ENCODE measurements at places on chromosomes 12 and 14.
A peak's percentile ranks its signal among the peaks of the same experiment; 100 is the strongest.

DNA sequence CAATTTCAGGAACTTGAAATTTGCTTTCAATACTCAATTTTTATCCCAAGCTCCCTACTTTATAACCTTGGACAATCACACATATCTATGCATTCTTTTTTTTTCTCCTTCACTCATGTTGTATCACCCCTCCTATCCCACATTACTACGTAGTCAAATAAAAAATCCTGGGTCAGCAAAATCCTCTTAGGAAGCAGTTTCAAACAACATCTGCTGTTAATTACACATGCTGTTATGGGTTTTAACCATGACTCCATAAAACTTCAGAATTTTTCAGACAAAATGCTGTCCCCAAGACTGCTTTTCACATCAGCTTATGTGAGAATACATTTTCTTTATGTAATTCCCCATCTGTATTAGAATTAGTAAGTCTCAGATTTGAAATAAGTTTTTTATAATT, 61.7 kb downstream of the LRFN5 start:
- DNase-seq = peak; percentile 8

DNA sequence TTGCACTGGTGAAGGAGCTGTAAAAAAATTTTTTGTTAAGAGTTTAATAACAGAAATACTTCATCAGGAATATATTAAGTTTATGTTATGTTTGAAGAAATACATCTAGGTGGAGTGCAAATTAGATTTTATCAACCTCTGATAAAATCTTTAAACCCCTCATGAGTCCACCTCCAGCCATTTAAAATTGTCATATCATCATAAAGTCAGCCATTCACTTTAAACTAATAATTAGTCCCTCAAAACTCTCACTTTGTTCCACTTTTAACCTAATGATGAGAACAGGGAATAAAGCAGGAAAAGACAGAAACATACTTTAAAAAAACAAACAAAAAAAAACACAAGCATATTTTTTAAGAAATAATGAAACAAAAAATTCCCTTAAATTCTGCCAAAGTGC, 25.1 kb downstream of the ZFC3H1 start:
- no peak for DNase-seq

DNA sequence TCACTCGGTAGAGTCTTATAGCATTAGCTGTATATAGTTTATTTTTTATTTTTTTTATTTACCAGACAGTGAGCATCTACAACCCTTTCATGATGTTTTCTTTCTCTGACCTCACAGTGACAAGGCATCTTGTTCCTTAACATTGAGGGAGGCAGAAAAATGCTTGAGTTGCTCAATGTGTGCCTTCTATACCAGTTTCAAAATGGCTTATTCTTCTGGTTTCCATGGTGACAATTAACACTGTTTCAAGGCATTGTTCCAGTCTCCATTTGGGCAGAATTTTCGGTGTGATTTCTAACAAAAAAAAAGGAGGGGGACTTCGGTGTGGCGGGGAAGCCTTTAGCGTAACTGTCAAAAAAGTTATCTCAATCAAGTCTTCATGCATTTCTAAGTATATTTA, 209.7 kb upstream of the NPAS3 start:
- no peak for DNase-seq

DNA sequence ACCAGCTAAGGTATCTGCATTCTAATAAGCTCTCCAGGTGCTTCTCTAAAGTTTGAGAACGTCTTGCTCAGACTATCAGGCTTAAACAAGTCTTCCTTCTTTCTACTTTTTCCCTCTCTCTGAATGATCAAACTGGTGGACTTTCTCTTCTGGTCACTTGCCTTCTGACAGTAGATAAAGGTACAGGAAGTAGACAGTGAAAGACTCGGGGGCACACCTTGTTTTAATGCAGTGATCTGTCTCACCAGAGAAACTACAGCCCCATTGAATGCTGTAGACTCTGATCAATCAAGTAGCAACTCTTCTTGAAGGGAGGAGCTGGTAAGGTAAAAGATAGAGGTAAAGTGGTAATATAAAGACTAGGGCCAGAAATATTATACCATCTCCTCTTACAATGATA, 48.1 kb upstream of the ATXN7L3B start:
- no peak for DNase-seq

- no peak for DNase-seq
Observed at GRCh38 chr12:30963709-30964564, 37.4 kb downstream of the TSPAN11 start.

- no peak for DNase-seq
Observed at GRCh38 chr12:16611146-16611545, 5.2 kb upstream of the LMO3 start.

DNA sequence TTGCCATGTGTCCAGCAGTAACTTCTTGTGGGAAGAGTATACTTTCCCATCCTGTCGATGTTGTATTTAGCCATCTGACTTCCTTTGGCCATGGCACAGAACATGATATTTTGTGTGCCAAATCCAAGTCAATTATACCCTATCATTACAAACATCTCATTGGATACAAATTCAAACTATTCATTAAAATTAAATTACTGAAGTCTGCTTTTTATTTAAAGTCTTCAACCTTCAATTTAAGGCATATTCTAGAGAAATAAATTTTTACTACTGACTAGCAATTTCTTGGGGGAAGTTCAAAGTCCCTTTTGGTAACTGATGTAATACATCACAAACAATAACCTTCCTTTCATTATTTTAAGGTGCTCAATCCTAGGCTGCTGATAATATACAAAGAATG, 192.6 kb downstream of the SLC6A15 start:
- DNase-seq = no peak

DNA sequence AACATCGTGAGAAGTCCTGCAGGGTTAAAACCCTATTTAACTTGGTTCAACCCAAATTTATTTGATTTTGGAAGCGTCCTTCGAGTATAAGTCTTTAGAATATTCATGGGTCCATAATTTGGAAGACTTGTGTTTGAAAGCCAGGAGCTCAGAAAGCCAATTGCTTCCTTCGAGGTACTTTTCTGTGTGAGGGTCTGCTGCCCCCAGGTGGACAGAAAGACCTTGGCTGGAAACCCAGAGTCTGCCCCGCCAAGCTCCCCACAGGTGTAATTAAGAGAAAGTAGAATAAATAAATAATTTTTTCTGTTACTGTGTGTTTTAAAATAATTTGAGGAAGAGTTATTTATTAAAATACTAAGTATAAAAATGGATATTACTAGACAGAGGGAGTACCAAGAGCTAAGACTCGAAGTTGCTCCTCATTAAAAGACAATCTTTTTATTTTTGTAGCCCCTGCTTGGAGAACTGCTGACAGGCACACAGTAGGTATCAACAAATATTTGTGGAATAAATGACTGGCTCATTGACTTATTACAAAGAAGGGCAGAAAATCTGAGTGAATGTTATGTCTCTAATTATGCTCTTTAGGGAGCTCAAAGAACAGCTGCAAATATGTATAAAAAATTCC, 105.8 kb downstream of the PAH start:
- no peak for DNase-seq

DNA sequence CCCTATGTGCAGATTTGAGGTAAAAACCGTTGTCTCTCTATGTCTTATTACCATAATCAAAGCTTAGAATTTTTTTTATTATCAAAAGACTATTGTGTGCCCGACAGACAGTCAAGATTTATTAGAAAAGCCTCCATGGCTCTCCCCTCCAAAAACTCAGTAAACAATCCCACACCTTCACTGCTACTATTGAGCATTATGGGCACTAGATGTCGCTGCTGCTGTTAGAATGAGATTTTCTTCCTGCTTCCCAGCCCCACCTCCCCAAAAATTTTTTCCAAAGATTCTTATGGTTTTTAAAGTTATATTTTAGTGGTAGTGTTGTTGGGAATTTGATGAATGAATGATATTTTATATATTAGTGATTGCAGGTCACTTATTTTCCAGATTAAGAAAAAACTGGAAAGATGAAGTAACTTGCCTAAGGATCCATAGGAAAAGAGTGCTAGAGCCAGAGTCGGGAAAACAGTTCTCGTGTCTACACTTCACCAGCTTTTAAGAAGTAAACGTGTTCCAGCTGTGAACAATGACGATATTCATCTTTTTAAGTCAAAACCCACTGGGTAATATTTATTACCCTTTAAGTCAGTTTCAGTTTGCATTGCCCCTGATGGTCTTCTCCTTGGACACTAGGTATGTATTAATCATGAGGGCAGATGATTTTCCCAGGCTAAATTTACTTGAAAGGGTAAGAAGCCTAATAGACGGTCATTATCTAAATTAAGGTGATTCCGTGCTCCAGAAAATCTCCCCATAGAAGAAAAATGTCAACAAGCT, 12.2 kb upstream of the FOXG1 start:
- DNase-seq = peak; percentile 53

GRCh38 chr14:104218361-104219180, 80.2 kb downstream of the KIF26A start:
- no peak for DNase-seq

GRCh38 chr12:106918746-106919145, 37.0 kb upstream of the TMEM263 start:
- DNase-seq = peak; percentile 16

DNA sequence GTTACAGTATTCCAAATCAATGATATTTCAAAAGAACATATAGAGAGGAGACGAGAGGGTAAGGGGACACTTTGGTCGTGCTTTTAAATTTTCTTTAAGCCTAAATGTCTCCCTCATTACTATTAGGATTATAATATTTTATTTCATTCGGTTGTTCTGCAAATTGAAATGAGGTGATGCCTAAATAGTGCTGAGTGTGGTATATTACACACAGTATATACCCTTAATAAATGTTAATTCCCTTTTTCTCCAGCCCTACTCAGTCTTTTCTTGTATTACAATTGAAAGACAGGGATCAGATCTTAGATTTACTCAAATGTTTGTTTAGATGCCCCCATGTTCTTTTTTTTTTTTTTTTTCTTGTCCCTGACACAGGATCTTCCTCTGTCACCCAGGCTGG, 7.7 kb downstream of the SNAPC1 start:
- DNase-seq = no peak

GRCh38 chr14:59638885-59639284, 62.3 kb upstream of the CCDC175 start:
- no peak for DNase-seq

- DNase-seq = peak; percentile 75
Observed at GRCh38 chr12:29072631-29073030, 76.4 kb upstream of the FAR2 start.

GRCh38 chr12:67822826-67823225, 166.4 kb upstream of the IFNG-AS1 start:
- DNase-seq = no peak

- DNase-seq = no peak
Observed at GRCh38 chr12:105696-106095, 39.1 kb downstream of the IQSEC3 start.

DNA sequence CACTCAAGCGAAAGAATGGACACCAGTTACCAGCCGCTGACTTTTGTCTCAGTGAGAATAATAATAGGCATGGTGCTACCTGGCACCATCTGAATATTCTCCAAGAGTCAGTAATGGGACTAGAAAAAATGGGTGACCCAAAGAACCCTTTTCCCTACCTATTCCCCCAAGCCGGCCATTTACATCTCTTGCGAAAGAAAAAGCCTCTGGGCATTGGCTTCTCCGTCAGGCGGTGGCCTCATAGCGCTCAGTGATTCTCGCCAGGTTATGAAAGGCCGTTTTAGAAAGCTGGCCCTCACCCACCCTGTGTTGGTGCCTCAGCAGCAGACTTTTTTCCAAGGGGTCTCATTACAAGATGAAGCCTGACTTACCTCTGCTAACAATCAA, 523 bp upstream of the SLC6A15 start:
- DNase-seq = no peak

DNA sequence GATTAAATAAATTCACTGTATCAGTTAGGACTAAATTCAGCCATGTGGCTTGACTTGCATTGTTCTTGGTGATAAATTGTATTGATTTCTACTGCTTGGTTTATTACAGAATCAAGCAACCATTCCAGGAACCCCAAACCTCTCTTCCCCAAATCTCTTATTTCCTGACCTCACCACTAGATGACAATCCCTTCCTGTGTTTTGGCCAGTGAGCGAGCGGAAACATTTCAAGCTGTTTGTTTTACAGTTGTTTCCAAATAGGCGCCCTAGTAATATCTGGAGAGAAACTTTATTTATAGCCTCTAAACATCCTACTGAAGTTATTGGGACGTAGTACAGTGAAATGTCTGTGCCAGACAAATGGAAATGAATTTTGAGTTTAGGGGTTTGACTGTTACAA, 161.1 kb downstream of the SNAPC1 start:
- peak; percentile 64 for DNase-seq

- no peak for DNase-seq
Observed at GRCh38 chr14:94702629-94703028, 67.3 kb downstream of the GSC start.

GRCh38 chr14:64704743-64705380, 638 bp downstream of the PLEKHG3 start:
- no peak for DNase-seq

- DNase-seq = peak; percentile 45
Observed at GRCh38 chr12:96233939-96234461, 39.8 kb downstream of the ELK3 start.

DNA sequence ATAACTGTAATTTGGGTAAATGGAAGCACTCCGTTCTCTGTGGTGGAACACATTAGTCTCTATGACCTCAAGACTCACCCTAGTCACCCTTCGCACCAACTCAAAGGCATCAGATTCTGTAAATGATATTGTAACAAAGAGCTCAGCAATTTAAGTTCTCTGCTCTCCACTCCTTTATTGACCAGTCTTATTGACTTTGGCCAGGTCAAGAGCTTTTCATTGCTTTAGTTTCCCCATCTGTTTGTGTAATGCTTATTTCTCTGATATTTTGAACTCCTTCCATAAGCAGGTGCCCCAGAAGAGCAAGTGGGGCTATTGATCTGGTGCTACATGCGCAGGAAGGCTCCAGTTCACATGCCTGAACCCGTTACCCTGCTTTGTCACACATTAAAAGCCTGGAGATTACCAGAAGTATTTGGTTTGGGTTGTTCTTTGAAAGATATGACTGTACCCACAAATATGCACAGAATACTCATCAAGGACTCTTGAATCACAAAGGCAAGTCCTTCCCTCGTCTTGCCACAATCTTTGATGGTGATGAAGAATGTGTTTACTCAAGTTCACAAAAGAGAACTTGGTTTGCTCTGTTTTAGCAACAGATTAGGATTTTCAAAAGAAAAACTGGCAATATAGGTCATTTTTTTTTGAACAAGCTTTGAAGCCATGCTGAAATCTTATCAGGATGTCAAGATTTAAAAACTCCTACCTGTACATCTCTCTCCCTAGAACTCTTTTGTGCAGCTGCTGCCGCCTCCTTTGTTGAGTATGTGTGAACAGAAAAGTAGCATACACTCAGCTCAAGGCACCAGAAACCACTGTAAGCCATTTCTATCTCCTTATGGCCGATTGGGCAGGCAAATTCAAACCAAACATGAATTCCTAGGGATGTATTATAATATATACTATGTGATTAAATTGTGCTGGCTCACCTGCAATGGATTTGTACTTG, 193.9 kb downstream of the BCAT1 start:
- DNase-seq = peak; percentile 89

DNA sequence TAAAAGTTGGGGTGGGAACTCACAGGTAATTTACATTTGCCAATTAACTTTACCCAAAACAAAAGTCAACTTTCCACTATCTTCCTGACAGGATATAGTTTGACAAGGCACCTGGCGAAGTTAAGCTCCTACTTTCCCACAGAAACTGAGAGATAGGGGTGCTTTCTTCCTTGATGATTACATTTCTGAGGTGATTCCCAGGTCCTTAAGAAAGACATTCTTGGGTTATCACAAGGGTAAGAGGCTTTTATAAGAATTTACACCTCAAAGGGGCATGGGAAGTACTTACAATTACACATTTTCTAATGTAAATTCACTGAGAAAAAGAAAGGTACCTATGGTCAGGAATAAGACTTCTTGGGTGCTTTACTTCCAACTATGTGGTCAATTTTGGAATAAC, 660.9 kb upstream of the MGAT4C start:
- DNase-seq = no peak

- peak; percentile 9 for DNase-seq
Observed at GRCh38 chr12:7479771-7480170, 23.8 kb downstream of the CD163 start.
